Fibroblast of skin of back (primary cell): ENCODE measurements at places on chromosomes 13 and 19.

GRCh38 chr19:30932854-30933253, 416.4 kb downstream of the TSHZ3 start:
- DNase-seq = no peak

GRCh38 chr19:6728346-6728745, 7.9 kb upstream of the C3 start:
- no peak for DNase-seq

GRCh38 chr19:57058871-57059270, 60.9 kb upstream of the USP29 start:
- DNase-seq = no peak

GRCh38 chr13:51785712-51786424, 18.1 kb downstream of the DHRS12 start:
- DNase-seq = peak; percentile 30

DNA sequence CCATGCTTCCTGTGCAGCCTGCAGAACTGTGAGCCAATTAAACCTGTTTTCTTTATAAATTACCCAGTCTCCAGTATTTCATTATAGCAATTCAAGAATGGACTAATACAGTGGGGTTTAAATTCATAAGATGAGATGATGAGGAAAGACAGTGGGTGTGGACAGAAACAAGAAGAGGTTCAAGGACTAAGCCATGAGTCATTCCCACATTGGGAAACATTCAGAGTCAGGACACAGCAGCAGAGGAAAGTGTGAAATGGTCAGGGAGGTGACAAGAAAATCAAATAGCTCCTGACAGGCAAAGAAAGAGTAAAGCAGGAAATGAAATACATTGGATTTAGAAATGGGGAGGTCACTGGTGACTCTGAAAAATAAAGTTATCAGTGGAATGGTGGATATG, 9.1 kb downstream of the ZNF841 start:
- DNase-seq = no peak

DNA sequence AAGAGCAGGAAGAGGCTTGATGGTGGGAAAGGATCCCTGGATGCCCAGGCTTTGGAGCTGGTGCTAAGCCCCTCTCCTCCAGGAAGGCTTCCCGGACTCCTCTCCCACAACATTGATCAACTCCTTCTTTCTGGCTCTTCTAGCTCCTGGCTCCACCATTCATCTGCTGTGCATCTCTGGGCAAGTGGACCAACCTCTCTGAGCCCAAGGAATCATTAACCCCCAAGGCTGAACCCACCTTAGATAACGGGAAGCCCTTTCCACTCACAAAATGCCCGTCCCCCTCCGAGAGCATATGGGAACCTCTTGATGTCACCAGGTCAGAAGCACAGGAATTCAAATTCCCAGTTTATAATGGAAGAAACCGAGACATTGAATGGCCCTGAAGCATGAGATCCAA, 5.2 kb downstream of the SIRT6 start:
- no peak for DNase-seq

GRCh38 chr13:93249364-93250306, 23.0 kb downstream of the GPC6 start:
- DNase-seq = peak; percentile 87

- no peak for DNase-seq
Measured at GRCh38 chr13:113397608-113398425, 33.9 kb upstream of the GRTP1 start.
